Pulmonary artery endothelial cell (primary cell): ENCODE measurements at places on chromosomes 1 and 21. TPM values are rescaled to one million over a fixed set of nuclear protein-coding genes. Genes with fewer than 3 reads are reported as not detected.

The ENAH gene
- 46.0 and 69.0 TPM in 2 replicates for total RNA-seq

The ADGRL4 gene
- 126 and 161 TPM in 2 replicates for total RNA-seq

The SERPINC1 gene
- 0.14 TPM in 1 of 2 replicates, not detected in the other for total RNA-seq

The PBXIP1 gene
- total RNA-seq: 78.0 and 94.9 TPM in 2 replicates

The PTGER3 gene
- total RNA-seq: under 0.01 TPM in 1 of 2 replicates, not detected in the other

The OR2L3 gene
- not detected in 2 replicates for total RNA-seq

The ADGRL2 gene
- 52.0 and 64.4 TPM in 2 replicates for total RNA-seq

The TFF2 gene
- total RNA-seq: not detected in 2 replicates

The LY9 gene
- not detected in 2 replicates for total RNA-seq

The MANEAL gene
- 0.40 and 0.88 TPM in 2 replicates for total RNA-seq
